Activated CD4-positive, alpha-beta T cell treated with anti-CD3 and anti-CD28 coated beads, Interleukin-2, amount 10 ng/mL, durations not matched to agents 7 days and 5 days (primary cell): ENCODE measurements at places on chromosomes 4 and X. TPM values are rescaled to one million over a fixed set of nuclear protein-coding genes. Genes with fewer than 3 reads are reported as not detected.

The DCHS2 gene
- total RNA-seq: not detected

The HSFX1 gene
- 0.60 TPM for total RNA-seq

The WDR17 gene
- total RNA-seq: 0.87 TPM

The SPANXA1 gene
- not detected for total RNA-seq

The NDNF gene
- total RNA-seq: 0.06 TPM

The LRAT gene
- total RNA-seq: not detected

The SOX3 gene
- total RNA-seq: not detected

The PITX2 gene
- total RNA-seq: not detected

The LIMCH1 gene
- total RNA-seq: not detected

The MTNR1A gene
- total RNA-seq: not detected

The BMX gene
- total RNA-seq: not detected

The KLKB1 gene
- total RNA-seq: 0.33 TPM

- H3K4me3 ChIP-seq: no peak overlapping the region
- H3K4me1 ChIP-seq: no peaks in the 10 kb centered on the region
- H3K27ac ChIP-seq: no peak overlapping the region
These were observed 116.7 kb upstream of the TMEM164 start for GRCh38 chrX:109886122-109886761.

- no peak for DNase-seq
- H3K4me1 ChIP-seq: peaks cover 4% of the 10 kb centered on the region
- H3K4me3 ChIP-seq: no peak overlapping the region
- H3K27ac ChIP-seq: no peak overlapping the region
- H3K27me3 ChIP-seq: peaks cover 6% of the 10 kb centered on the region
- H3K36me3 ChIP-seq: no peaks in the 10 kb centered on the region
These were observed 61.7 kb upstream of the GUCY1A1 start for GRCh38 chr4:155604718-155605626.

- no peaks in the 10 kb centered on the region for H3K27me3 ChIP-seq
- no peaks in the 10 kb centered on the region for H3K36me3 ChIP-seq
- peaks cover 2% of the 10 kb centered on the region for H3K4me1 ChIP-seq
- DNase-seq: no peak
- no peak overlapping the region for H3K4me3 ChIP-seq
These were observed 204.1 kb downstream of the NR3C2 start for GRCh38 chr4:148238086-148238485.

GRCh38 chr4:8759987-8760386, 111.7 kb downstream of the HMX1 start:
- no peak overlapping the region for H3K4me3 ChIP-seq
- no peak overlapping the region for H3K27ac ChIP-seq
- DNase-seq: no peak
- no peaks in the 10 kb centered on the region for H3K4me1 ChIP-seq

DNA sequence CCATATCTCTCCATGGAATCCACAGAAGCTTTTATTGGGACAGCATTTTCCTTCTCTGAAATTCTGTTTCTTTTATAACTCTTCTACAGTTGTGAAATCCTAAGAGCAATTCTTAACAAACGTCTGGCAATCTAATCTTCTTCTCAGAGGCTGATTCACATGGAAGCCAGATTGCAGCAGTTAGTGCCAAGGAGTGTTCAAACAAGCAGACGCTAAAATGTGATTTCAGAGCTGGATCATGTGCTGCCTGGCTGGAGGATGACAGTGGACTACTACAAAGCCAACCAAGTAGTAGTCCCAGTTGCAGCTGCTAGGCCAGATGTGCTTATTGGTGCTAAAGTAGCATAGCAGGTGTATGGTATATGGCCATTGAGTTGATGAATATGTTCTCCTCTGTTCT, 27.7 kb upstream of the GLRB start:
- H3K27me3 ChIP-seq: no peaks in the 10 kb centered on the region
- no peak overlapping the region for H3K27ac ChIP-seq
- H3K36me3 ChIP-seq: no peaks in the 10 kb centered on the region
- no peak for DNase-seq
- H3K4me1 ChIP-seq: no peaks in the 10 kb centered on the region
- no peak overlapping the region for H3K4me3 ChIP-seq

DNA sequence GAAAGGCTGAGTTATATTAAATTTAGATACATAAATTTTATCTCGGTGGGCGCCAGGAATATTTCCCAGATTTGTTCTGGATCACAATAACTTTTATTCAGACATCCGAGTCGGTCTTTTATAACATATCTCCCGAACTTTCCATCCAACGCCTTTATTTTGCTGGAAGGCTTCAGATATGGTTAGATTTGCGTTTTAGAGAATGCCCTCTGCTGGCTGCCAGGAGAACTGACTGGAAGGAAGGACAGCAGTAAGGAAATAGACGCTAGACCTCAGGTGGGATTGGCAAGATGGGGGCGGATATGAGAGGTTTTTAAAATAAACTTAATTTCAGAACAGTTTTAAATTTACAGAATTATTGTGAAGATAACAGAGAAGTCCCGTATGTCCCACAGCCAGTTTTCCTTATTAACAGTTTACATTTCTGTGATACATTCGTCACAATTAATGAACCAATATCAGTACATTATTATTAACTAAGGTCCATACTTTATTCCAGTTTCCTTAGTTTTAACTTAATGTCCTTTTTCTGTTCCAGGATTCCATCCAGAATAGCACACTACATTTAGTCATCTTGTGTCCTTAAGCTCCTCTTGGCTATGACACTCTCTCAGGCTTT, 4.6 kb upstream of the KANTR start:
- H3K27me3 ChIP-seq: no peaks in the 10 kb centered on the region
- peak overlapping the region; percentile 76 for H3K4me3 ChIP-seq
- peak overlapping the region; percentile 25 for H3K27ac ChIP-seq

- H3K36me3 ChIP-seq: no peaks in the 10 kb centered on the region
- DNase-seq: no peak
- no peak overlapping the region for H3K4me3 ChIP-seq
- peaks cover 3% of the 10 kb centered on the region for H3K27me3 ChIP-seq
- H3K27ac ChIP-seq: no peak overlapping the region
These were observed 45.3 kb downstream of the ANK2 start for GRCh38 chr4:113094802-113095201.

GRCh38 chr4:161714022-161714751, 449.6 kb downstream of the FSTL5 start:
- no peak for DNase-seq
- H3K4me1 ChIP-seq: no peaks in the 10 kb centered on the region
- H3K27ac ChIP-seq: no peak overlapping the region

DNA sequence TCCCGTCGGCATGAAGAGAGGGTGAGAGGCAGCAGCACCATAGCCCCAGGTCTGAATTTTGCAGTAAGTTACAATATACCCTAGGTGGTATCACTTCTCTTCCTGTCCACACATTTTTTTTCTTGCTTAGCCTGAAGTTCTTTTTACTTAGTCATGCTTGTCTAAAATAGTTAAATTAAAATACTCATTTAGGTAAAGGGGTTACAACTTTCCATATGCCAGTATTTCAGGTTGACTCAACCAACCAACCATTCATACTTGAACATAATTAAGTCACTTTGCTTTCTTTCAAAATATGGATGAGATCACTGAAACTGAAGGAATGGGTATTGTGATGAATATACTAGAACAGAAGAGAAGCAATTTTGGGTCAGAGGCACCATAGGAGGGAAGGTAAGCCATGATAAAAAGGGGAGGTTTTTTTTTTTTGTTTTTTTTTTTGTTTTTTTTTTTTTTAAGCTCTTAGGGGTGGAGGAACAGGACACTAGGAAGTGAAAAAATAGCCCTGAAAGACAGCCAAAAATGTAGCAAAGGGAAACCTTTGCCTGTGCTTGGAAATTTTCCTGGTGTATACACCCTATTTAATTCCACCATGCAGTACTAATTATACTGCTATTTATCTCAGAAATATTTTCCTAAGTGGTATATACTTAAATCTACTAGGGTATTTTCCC, 41.8 kb downstream of the RPS6KA3 start:
- peaks cover 6% of the 10 kb centered on the region for H3K4me1 ChIP-seq
- H3K36me3 ChIP-seq: peaks cover 39% of the 10 kb centered on the region
- H3K27ac ChIP-seq: no peak overlapping the region
- no peak overlapping the region for H3K4me3 ChIP-seq
- H3K27me3 ChIP-seq: no peaks in the 10 kb centered on the region
- DNase-seq: no peak

GRCh38 chr4:14452001-14452400, 550.3 kb upstream of the CPEB2 start:
- no peaks in the 10 kb centered on the region for H3K36me3 ChIP-seq
- H3K27ac ChIP-seq: no peak overlapping the region
- H3K27me3 ChIP-seq: no peaks in the 10 kb centered on the region
- no peak overlapping the region for H3K4me3 ChIP-seq
- no peak for DNase-seq
- H3K4me1 ChIP-seq: no peaks in the 10 kb centered on the region

DNA sequence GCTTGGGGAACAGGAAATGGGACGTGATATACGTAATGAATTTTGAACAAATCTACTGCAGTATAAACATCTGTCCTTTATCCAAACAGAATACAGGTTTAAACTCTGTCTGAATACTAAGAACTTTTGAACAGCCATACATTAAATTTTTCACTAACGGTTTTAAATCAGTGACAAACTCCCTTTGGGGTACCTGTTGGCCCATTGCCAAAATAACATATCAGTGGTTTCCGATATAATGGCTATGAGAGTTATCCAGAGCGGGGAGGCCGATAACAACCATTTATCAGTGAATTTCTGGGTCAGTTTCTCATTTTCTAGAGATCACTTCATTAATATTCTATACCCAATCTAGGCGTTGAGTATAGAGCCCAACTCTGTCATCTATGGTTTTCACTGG, 5.2 kb downstream of the SPIN2A start:
- peaks cover 2% of the 10 kb centered on the region for H3K4me1 ChIP-seq
- no peak overlapping the region for H3K27ac ChIP-seq
- no peak for DNase-seq
- no peak overlapping the region for H3K4me3 ChIP-seq

GRCh38 chr4:185718578-185719499, 93.2 kb downstream of the SORBS2 start:
- no peaks in the 10 kb centered on the region for H3K36me3 ChIP-seq
- DNase-seq: no peak
- H3K27ac ChIP-seq: no peak overlapping the region
- H3K4me1 ChIP-seq: no peaks in the 10 kb centered on the region

DNA sequence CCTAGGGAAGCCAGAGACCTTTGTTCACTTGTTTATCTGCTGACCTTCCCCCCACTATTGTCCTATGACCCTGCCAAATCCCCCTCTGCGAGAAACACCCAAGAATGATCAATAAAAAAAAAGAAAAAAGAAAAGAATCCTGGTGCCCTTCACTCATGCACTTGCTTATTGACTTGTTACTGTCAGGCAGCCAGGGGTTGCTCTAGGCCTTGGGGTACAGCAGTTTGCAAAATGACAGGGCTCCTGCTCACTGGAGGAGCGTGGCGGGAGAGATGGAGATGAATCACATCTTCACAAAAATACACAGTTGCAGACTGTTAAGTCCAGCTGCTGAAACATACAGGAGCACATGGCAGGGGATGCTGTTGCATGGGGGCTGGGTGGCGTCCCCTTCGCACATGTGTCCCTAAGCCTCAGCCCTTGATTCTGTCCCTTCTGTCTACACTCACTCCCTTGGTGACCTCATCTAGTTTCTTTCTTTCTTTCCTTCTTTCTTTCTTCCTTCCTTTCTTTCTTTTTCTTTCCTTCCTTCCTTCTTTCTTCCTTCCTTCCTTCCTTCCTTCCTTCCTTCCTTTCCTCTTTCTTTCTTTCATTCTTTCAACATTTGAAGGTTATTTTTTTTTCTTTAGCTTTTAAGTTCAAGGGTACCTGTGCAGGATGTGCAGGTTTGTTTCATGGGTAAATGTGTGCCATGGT, 16.9 kb upstream of the TMEM271 start:
- H3K4me3 ChIP-seq: no peak overlapping the region
- DNase-seq: no peak
- H3K4me1 ChIP-seq: no peaks in the 10 kb centered on the region
- peaks cover 15% of the 10 kb centered on the region for H3K27me3 ChIP-seq
- no peaks in the 10 kb centered on the region for H3K36me3 ChIP-seq
- no peak overlapping the region for H3K27ac ChIP-seq

DNA sequence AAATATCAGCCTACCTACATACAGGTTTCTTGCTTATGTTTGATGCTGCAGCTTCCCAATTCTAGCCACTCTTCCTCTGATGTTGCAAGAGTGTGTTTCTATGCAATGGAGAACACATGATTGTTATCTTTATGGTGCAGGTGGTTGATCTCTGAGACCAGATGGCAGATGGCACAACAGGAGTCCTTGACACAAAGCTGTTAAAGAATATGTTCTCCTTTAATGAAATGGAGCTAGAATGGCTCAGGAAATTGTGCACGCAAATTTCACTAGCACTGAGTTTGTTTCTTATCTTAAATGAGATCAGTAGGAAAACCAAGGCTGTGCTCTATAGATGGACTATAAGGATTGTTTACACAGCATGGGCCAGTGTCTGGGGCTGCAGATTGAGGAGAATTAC, 29.9 kb upstream of the TTC29 start:
- no peak for DNase-seq
- no peak overlapping the region for H3K4me3 ChIP-seq
- no peaks in the 10 kb centered on the region for H3K4me1 ChIP-seq
- no peaks in the 10 kb centered on the region for H3K36me3 ChIP-seq
- H3K27me3 ChIP-seq: no peaks in the 10 kb centered on the region

DNA sequence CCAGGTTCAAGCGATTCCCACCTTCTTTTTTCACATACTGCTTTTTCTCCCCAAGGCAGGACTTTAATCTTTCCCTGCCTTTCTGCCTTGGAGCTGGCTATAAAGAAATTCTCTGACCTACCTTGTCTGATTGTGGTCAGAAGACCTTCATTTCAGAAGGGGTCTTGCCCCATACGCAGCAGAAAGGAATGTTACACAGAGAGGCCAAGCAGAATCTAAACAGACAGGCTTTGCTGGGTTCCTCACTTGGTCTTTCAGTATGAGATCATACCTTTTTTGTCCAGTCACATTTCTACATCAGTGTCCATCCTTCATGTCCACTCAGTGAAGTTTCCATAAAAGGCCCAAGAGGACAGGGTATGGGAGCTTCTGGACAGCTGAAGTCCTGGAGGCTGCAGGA, 108.3 kb upstream of the RBPJ start:
- H3K27ac ChIP-seq: no peak overlapping the region
- peaks cover 32% of the 10 kb centered on the region for H3K27me3 ChIP-seq
- DNase-seq: no peak
- H3K4me1 ChIP-seq: peaks cover 6% of the 10 kb centered on the region
- H3K4me3 ChIP-seq: no peak overlapping the region
